Vein endothelial cell (primary cell): ENCODE measurements at places on chromosomes 3 and 15. TPM values are rescaled to one million over a fixed set of nuclear protein-coding genes. Genes with fewer than 3 reads are reported as not detected.

FANCD2 gene
- 14.4 and 29.4 TPM in 2 replicates for total RNA-seq

TAGLN3 gene
- not detected in 2 replicates for total RNA-seq

SCAANT1 gene
- not detected in 2 replicates for total RNA-seq

COL6A5 gene
- total RNA-seq, result not detected in 2 replicates

STXBP5L gene
- total RNA-seq, result not detected in 2 replicates

GOLGA6D gene
- total RNA-seq, result not detected in 2 replicates

CHRD gene
- under 0.01 and 0.19 TPM in 2 replicates for total RNA-seq

MUC20 gene
- total RNA-seq, result 0.38 and 2.0 TPM in 2 replicates

CYP19A1 gene
- total RNA-seq, result not detected in 2 replicates

SLC26A6 gene
- total RNA-seq, result 16.0 and 20.4 TPM in 2 replicates

RBMS3 gene
- 49.6 and 69.6 TPM in 2 replicates for total RNA-seq

CSK gene
- 51.4 and 60.1 TPM in 2 replicates for total RNA-seq

DLEC1 gene
- total RNA-seq, result under 0.01 TPM in 1 of 2 replicates, not detected in the other

FGF12 gene
- total RNA-seq, result 1.6 and 2.9 TPM in 2 replicates

SLITRK3 gene
- total RNA-seq, result not detected in 2 replicates

CCDC13 gene
- total RNA-seq, result 0.76 TPM in 1 of 2 replicates, not detected in the other

SLC22A14 gene
- 0.10 TPM in 1 of 2 replicates, not detected in the other for total RNA-seq

RGMA gene
- 0.10 TPM in 1 of 2 replicates, not detected in the other for total RNA-seq

ASB14 gene
- not detected in 2 replicates for total RNA-seq

TTLL13 gene
- total RNA-seq, result 0.38 TPM in 1 of 2 replicates, not detected in the other

GHRL gene
- total RNA-seq, result 0.33 TPM in 1 of 2 replicates, not detected in the other

GP5 gene
- total RNA-seq, result not detected in 2 replicates

LAMB2 gene
- total RNA-seq, result 255 and 353 TPM in 2 replicates

CTXN2 gene
- not detected in 2 replicates for total RNA-seq

ATG7 gene
- 89.3 and 113 TPM in 2 replicates for total RNA-seq

KIF15 gene
- 6.2 and 8.8 TPM in 2 replicates for total RNA-seq

STRA6 gene
- 0.10 and 0.65 TPM in 2 replicates for total RNA-seq

C3orf20 gene
- not detected in 2 replicates for total RNA-seq

TMEM45A gene
- total RNA-seq, result 4.5 and 7.2 TPM in 2 replicates

SLC24A5 gene
- not detected in 2 replicates for total RNA-seq

BCHE gene
- 3.8 and 11.1 TPM in 2 replicates for total RNA-seq

EXD1 gene
- total RNA-seq, result not detected in 2 replicates

TMEM207 gene
- not detected in 2 replicates for total RNA-seq

TMEM212 gene
- total RNA-seq, result not detected in 2 replicates

SLC51B gene
- not detected in 2 replicates for total RNA-seq

TMEM202 gene
- not detected in 2 replicates for total RNA-seq

SERINC4 gene
- total RNA-seq, result under 0.01 TPM in 1 of 2 replicates, not detected in the other

SEMA5B gene
- total RNA-seq, result under 0.01 TPM in 1 of 2 replicates, not detected in the other

ATP13A3 gene
- 132 and 147 TPM in 2 replicates for total RNA-seq

RETNLB gene
- not detected in 2 replicates for total RNA-seq

CSTA gene
- not detected in 2 replicates for total RNA-seq

SLC9C1 gene
- 0.10 and 0.33 TPM in 2 replicates for total RNA-seq

BDH1 gene
- total RNA-seq, result 2.9 and 5.0 TPM in 2 replicates
